Subcutaneous preadipocyte (primary cell): ENCODE measurements at places on chromosomes 7 and 10. TPM values are rescaled to one million over a fixed set of nuclear protein-coding genes. Genes with fewer than 3 reads are reported as not detected.

Gene OPN4
- not detected in 2 replicates for total RNA-seq

Gene IKZF1
- not detected in 2 replicates for total RNA-seq

Gene SLC13A1
- not detected in 2 replicates for total RNA-seq

Gene CDHR3
- total RNA-seq = 12.5 and 23.5 TPM in 2 replicates

Gene ATP6V0A4
- not detected in 2 replicates for total RNA-seq

Gene SLC18A3
- not detected in 2 replicates for total RNA-seq

Gene FOXP2
- 8.8 and 11.8 TPM in 2 replicates for total RNA-seq

Gene PIP
- not detected in 2 replicates for total RNA-seq

Gene DYDC2
- not detected in 2 replicates for total RNA-seq

Gene CDK14
- 30.5 and 42.8 TPM in 2 replicates for total RNA-seq

Gene BCL7B
- total RNA-seq = 23.5 and 28.2 TPM in 2 replicates

Gene HGF
- 345 and 402 TPM in 2 replicates for total RNA-seq

Gene SLC26A3
- total RNA-seq = not detected in 2 replicates
